Right ventricle myocardium inferior (tissue), 1 donor: ENCODE measurements at places on chromosomes 16 and 17. TPM values are rescaled to one million over a fixed set of nuclear protein-coding genes. Genes with fewer than 3 reads are reported as not detected.

DNA sequence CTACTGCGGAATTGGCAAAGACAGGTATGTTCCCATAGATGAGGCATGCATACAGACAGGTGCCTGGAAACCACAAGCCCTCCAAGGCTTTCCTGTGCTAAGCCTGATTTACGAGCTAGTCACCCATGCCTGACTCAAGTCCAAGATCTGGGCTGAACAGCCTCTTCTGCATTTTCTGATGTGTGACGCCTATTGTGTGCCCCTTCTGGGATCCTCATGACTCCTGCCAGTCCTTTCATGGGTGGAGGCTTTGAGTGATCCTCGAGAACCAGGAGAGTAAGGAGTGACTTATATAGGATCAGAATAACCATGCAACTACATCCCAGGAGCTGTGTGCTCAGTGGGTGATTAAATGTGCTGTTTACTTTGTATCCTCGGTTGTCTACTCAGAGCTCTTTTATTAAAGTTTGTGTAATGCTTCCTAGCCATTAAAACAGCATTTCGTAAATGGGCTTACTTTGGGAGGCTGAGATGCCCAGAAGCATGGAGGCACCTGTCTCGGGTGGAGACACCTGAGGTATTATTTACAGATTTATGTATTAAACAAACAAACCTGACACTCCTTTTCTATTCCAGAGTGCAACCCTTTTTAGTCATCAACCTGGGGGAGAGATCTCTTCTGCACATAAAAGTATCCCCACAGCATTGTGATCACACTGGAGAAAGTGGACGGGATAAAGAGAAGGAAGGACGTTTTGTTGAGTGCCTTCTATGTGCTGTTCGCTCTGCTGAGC is 373.0 kb upstream of the DYNLRB2 start:
- no peak for DNase-seq

ITGAX gene
- 2.2 TPM for total RNA-seq

GRCh38 chr16:78075800-78076199 is 23.7 kb upstream of the WWOX start:
- no peak for DNase-seq

DNA sequence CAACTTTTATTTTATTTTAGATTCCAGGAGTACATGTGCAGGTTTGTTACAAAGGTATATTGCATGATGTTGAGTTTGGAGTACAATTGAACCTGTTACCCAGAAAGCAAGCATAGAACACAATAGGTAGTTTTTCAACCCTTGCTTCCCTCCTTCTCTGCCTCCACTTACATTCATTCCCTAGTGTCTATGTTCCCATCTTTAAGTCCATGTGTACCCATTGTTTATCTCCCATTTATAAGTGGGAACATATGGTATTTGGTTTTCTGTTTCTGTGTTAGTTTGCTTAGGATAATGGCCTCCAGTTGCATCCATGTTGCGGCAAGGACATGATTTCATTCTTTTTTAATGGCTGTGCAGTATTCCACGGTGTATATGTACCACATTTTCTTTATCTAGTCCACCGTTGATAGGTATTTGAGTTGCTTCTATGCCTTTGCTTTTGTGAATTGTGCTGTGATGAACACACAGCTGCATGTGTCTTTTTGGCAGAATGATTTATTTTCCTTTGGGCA is 114.0 kb upstream of the NACA2 start:
- DNase-seq = no peak

DNA sequence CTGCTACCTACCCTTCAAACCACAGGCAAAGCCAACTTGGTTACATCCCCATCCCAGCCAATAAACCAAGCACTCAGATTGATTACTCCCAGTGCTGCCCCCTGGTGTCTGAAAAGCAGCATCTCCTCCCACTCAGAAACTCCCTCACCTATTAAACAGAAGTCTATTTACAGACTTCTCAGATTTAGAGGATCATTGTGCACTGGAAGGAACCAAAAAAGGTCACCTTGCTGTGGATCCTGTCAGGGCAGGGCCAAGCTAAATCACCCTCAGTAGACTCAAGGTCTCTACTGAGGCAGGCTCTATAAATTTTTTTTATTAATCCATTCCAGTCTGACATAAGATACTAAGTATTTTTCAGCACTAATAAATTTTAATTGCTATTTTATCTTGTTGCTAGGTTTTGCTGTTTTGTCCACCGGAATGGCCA is 17.6 kb downstream of the HIGD1B start:
- DNase-seq = peak; percentile 78

- DNase-seq = no peak
These were observed 6.8 kb upstream of the CYB5B start for GRCh38 chr16:69417520-69418199.

- DNase-seq = no peak
These were observed 13.5 kb upstream of the CBX4 start for GRCh38 chr17:79852748-79853147.

- no peak for DNase-seq
These were observed 487.5 kb upstream of the SALL1 start for GRCh38 chr16:51638339-51639135.

GRCh38 chr17:78716814-78717393 is 65.2 kb downstream of the CYTH1 start:
- peak; percentile 79 for DNase-seq

GRCh38 chr17:28661635-28662526 is at the start of the genes SDF2 and SUPT6H:
SDF2 (minus strand) TSS chr17:28661906; CDS start chr17:28661876, 30 bp downstream.
SUPT6H (plus strand) TSS chr17:28662205; CDS start chr17:28673402, 11,197 bp downstream.
- DNase-seq = peak; percentile 93

- DNase-seq = no peak
These were observed 23.6 kb downstream of the MILR1 start for GRCh38 chr17:64472564-64472963.
